ENCODE measurements at places on chromosomes 2 and 18. TPM values are rescaled to one million over a fixed set of nuclear protein-coding genes. Genes with fewer than 3 reads are reported as not detected.

- no peak for DNase-seq
Observed at GRCh38 chr18:62346333-62347088, 21.4 kb downstream of the TNFRSF11A start.

- DNase-seq = no peak
Observed at GRCh38 chr2:206799083-206799482, 33.7 kb downstream of the FASTKD2 start.

- DNase-seq = no peak
Observed at GRCh38 chr2:24586955-24587354, 95.9 kb downstream of the NCOA1 start.

GRCh38 chr2:39491653-39492052 is 54.6 kb upstream of the MAP4K3 start:
- no peak for DNase-seq

GRCh38 chr2:240935103-240935876 is 29.2 kb downstream of the CROCC2 start:
- peak; percentile 24 for DNase-seq

DNA sequence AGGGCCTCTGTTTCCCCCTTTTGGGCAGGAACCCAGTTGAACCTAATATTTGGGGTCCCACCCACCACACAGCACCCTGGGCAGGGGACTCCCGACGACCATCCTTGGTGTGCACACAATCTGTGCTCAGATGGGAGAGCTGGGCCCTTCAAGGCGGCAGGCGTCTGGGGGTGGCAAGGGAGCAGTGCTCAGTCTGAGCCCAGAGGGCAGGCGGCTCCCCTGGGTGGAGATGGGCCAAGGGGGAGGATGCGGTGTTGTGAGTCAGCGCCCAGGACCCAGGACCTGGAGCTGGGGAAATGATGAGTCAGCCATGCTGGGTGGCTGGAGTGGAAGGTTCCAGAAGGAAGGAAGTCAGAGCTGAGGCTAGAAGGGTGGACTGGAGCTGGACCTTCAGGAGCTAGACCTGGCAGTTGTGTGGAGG is 3.8 kb downstream of the PROM2 start:
- DNase-seq = no peak

DNA sequence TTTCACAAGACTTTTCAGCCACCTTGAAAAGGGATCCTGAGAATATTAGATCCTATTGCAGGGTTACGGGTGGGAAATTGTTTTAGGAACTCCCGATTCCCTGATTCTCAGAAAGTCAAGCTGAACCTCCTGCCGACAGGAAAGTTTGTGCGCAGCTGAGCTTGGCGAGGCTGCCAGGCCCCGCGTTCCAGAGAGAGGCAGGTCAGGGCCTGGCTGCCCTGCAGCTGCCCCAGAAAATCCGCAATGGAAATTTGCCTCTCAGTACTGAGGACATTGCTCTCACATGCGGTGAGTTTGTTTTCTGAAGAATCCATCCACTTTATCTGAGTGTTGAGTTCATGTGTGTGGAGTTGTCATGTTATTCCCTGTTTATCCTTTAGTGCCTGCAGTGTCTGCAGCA is 144.2 kb downstream of the RTP5 start:
- DNase-seq = no peak

GRCh38 chr2:47616506-47616905 is 166.4 kb upstream of the MSH6 start:
- no peak for DNase-seq

- DNase-seq = no peak
Observed at GRCh38 chr2:148586522-148587128, 57.9 kb upstream of the EPC2 start.

- DNase-seq = no peak
Observed at GRCh38 chr2:64749446-64749845, 95.7 kb upstream of the SERTAD2 start.

- DNase-seq = no peak
Observed at GRCh38 chr2:79820281-79820680, 307.4 kb downstream of the CTNNA2 start.

- DNase-seq = no peak
Observed at GRCh38 chr2:15363734-15364133, 197.4 kb downstream of the NBAS start.

GRCh38 chr2:222690564-222691200 is 19.2 kb downstream of the MOGAT1 start:
- peak; percentile 79 for DNase-seq

DNA sequence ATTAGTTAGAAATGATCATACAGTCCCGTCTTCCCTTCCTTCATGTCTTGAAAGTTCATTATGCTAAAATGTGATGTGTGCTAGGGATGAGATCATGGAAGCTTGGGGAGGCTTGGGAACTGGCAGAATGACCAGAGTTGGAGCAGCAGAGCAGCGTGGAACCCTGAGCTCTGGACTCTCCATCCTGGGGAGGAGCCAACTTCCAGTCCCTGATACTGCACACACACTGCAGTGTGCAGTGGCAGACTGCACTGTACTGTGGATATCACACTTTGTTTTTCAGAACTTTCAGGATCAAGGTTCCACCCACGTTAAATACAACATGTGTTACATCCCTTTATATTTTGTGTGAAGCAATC is 27.3 kb upstream of the GREB1 start:
- DNase-seq = no peak

DNA sequence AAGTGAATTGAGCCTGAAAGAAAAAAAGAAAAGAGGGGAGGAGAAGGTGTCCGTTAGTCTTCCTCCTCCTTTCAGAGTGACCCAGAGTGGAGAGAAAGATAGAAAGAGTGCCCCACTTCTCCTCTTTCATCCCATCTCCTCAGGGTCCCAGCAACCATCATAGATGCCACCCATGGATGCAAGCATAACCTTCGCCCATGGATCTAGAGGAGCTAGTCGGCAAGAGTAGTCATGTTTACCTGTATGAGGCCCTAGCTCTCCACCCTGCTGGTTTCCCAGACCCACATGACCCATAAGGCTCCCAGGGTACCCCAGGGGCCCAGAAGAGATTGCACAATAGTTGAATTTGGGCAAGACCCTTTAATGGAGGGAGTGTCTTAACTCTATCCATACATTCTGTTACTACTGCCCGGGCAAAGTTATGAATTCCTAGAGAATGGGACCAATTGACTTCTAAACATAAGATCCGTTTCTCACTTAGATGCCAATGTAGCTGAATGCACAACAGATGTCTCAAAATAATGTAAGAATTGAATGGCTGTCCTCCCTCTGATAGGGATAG is 56.1 kb upstream of the CDCA7 start:
- DNase-seq = no peak

DNA sequence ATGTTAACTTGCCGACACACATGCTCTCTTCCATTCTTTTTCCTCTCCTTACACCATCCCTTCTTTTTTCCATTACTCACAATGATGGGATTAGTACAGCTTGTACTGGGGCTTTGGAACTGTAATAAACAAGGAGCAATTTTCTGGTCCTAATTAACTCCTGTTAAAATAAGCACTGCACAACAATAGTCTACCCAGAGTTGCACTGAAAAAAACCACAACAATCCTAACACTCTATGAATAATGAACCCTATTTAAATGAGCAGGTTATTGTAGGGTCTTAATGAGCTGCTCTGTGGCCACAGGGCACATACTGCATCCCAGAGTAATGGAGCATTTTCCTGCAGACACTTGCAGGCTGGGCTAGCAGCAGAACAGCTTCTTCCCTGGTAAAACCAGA is 380.3 kb downstream of the NRXN1 start:
- no peak for DNase-seq

GRCh38 chr18:40004246-40004645 is 1950.8 kb upstream of the PIK3C3 start:
- DNase-seq = no peak

GRCh38 chr2:141417246-141417797 is 713.5 kb downstream of the LRP1B start:
- no peak for DNase-seq

The HRH4 gene
- not detected for polyA plus RNA-seq

The MREG gene
- 0.87 TPM for polyA plus RNA-seq

The PLEKHH2 gene
- 0.69 TPM for polyA plus RNA-seq

Data from liver (tissue), 10 donors.